Effector memory CD8-positive, alpha-beta T cell (primary cell): ENCODE measurements at places on chromosomes 12 and 14.

DNA sequence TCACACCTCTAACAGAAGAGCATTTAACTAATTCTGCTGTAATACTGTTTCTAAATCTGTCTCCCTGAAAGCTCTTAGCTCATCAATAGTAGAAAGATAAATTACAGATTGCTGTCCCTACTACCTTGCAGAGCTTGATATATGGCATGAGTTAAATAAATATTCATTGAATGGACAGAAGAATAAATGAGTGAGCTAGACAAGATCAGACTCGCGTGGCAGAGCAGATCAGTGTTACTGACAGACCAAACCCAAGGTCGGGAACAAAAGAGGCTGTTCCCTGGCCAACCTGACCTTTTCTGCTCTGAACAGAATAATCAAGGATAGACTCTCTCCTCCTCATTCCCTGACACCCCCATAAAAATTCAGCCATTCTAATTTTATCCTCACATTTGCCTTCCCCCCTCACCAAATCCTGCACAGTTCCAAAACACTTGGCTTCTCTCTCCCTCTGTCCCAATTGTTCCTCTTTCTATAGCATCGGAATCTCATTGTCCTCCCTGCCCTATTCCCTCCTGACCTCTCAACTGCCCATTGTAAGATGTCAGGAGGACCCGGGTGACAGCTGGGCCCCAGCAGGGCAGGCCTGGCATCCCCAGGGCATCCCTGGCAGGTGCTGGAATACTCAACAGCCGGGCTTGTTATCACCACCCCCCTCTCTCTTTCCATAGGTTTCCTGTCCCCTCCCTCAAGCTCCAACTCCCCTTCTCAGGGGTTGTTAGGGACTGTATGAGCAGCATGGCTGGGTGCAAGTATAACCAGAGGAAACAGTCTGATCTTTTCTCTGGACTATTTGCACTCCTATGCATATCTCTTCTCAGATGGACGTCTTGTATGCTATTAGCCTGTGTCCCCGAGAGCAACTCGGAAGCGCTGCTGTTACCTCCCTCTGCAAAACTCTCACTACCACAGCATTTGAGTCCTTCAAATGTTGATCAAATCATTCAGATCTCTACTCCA lies 19.9 kb downstream of the NEUROD4 start:
- no peak for DNase-seq

- no peak for DNase-seq
These were observed 12.2 kb upstream of the NID2 start for GRCh38 chr14:52080808-52081755.

GRCh38 chr14:100071545-100071944 lies 6.3 kb downstream of the EVL start:
- DNase-seq: no peak

- no peak for DNase-seq
These were observed 105.3 kb downstream of the GRIP1 start for GRCh38 chr12:66573605-66574004.

DNA sequence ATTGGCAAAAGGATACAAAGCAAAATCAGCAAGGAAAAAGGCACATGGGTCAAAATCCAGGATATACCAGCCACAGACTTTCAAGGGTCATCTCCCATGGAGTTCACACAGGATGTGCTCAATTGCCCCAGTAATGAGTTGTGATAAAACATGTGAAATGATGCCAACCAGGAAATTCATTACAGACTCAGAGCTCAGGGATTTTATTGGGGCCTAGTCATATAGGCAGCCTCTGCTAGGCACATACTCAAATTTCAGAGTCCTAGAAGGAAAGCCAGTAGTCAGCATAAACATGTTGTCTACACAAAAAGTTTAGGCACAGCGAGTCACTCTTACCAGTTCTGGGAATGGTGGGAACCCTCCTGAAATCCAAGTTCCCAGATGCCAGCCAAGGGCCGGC lies 64.4 kb upstream of the OSBPL8 start:
- DNase-seq: no peak

- no peak for DNase-seq
These were observed 5.5 kb downstream of the MAP3K12 start for GRCh38 chr12:53493610-53494391.
